ENCODE measurements at places on chromosomes 7 and 10.

DNA sequence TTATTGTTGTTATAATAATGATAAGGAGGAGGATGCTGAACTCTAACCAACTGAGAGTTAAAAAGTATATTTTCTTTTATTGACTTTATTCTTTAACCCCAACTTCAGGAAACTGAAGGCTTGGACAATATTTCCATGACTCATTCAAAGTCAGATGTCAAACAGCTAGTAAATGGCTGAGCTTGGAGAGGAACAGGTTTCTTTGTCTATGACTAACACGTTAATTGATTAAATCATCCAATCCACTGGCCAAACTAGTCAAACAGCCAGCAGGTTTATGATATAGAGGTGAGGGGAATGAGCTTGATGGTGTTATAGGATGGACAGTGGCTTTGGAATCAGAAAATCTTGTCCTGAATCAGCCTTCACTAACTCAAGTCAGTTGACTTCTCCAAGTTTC, 119.1 kb upstream of the WDR11 start:
- no peak for DNase-seq

DNA sequence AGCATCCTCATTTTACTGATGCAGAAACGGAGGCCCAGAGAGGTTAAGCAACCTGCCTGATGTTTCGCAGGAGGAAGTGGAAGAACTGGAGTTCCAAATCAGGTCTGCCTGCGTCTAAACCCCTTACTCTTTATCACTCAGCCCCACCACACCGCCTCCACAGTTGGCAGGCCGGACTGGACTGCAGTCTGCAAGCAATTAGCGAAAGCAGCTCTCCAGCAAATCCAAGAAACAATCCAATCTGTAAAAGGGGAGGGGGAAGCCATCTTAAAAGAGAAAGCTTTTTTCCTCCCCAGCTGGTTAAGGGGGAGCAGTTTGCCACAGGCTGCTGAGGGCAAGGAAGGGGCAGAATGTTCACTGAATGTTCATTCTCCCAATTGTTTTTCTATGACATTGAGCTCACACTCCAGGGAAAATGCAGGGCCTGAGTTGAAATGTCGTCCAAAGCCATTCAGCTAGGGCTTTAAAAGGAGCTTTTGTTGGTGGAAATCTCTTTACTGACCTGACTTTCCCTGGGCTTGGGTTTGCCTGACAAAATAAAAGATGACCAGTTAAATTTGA, 350.1 kb downstream of the RNLS start:
- DNase-seq, result no peak

DNA sequence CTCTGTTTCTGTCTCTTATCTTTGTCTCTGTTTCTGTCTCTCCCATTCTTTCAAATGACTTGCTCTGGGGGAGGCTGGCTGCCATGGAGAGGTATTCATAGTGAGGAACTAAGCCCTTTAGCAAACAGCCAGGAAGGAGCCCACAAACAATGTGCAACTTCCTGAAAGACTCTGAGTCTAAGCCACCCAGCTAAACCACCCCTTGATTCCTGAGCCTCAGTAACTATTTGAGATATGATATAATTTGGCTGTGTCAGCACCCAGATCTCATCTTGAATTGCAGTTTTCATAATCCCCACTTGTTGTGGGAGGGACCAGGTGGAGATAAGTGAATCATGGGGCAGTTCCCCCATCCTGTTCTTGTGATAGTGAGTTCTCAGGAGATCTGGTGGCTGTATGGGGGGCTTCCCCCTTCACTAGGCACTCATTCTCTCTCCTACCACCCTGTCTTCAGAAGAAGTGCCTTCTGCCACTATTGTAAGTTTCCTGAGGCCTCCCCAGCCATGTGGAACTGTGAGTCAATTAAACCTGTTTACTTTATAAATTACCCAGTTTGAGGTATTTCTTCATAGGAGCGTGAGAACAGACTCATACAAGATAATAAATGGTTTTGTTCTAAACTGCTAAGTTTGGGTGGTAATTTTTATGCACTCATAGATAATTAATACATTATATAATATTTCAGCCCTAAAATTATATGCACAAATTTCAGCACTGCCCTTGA, 121.2 kb upstream of the FOXP2 start:
- no peak for DNase-seq

- no peak for DNase-seq
Measured at GRCh38 chr7:120407010-120407409, 134.0 kb downstream of the KCND2 start.

GRCh38 chr7:140541513-140542227, 62.4 kb upstream of the MKRN1 start:
- DNase-seq, result peak; percentile 82

DNA sequence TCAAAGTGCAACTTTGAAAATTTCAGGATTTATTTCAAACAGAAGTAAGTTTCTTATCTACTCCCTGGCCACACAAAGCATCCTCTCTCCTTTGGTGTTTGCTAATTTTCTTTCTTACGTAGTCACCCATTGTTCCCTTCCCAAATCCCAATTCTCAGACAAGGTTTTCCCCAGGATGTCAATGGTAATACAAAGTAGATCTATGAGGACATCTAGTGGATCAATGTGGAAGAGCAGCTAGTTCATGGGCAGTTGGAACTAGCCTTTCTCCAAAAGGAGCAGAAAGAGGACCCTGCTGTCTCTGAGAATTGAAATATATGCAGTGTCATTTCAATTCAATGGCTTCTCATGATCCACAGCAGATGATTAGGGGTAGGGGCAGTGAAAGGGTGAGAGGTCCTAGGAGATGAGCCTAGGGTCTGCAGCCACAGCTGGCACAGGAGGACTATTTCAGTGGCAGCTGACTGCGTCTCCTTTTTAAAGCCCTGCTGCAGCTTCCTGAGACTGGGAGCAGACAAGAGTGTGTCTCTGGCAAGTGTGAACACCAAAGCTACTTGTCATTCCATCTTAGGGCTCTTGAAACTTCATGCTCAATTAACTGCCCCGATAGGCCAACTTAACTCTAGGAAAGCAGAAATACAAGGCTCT, 632.6 kb downstream of the KCNMA1 start:
- peak; percentile 35 for DNase-seq

GRCh38 chr10:131641231-131641630, 259.6 kb upstream of the PPP2R2D start:
- DNase-seq, result peak; percentile 53

GRCh38 chr10:126169899-126170298, 218.4 kb downstream of the ADAM12 start:
- no peak for DNase-seq

DNA sequence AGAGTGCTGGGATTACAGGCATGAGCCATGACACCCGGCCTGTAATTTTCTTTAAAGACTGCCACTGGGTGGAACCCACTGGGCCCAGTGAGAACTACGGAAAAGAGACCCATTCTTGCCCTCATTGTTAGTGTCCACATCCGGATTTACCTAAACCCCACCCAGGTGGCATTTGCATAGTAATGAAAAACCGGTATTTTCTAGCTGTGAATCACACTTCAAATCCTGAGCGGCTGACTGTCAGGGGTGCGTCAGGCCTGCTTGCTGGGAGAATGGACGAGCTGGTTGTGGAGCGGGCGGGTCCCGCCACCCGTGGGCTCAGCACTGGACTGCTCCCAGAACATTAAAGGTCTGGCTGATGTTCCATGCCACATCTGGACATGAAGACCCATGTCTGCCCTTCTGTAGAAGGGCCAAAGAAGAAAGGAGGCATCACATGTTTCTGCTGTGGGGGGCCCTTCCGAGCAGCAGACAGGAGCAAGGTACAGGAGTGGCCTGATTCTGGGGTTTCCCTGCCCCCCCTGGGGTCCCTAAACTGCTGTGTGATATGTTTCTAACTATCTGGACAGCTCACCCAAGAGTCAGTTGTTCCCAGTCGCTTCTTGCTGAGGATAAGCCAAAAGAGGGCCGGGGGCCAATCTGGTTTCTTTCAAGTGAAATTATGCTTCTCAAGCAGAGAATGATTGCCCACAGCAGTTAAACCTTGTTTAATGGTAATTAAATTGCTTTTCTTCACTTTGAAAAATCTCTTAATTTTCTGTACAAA, 46.4 kb downstream of the KIAA1217 start:
- DNase-seq, result no peak

DNA sequence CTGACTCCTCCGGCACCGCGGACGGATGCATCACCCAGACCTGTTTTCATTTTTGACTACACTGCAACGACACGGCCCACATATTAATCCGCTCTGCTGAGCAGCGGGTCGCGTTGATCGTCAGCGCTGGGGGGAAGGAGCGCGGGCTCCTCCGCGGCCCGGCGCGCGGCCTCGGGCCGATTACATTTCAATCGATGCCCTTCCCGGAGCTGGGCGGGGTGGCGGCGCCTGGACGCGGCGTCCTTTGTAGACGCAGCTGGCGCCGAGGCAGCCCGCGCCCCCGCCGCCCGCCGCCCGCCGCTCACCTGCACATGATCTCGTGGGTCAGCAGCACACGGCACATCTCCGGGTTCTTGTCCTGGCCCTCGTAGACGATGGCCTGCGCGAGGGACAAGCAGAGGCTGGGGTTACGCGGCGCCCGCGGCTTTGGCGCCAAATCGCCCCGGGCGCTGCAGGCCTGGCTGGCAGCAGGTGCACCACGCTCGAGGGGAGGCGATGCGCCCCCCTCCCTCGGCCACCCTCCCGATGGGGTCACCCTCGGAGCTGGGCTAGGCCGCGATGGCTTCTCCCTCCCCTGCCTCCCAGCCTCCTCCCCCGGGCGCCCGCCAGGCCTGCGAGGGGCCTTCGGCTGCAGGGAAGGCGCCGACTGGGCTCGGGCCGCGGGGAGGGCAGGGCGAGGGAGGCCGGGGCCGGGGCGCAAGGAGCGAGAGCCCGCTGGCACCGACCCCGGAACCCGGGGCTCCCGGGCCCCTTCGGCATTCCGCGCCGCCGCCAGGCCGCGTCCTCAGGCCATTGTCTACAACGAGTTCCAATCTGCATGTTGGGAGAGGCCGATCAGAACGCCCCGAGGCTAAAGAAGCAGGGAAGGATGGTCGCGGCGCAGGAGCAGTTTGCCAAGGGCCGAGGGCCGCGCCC, 5.2 kb downstream of the EBF3 start:
- no peak for DNase-seq

- no peak for DNase-seq
Measured at GRCh38 chr10:69202332-69202731, 17.8 kb upstream of the HKDC1 start.

- no peak for DNase-seq
Measured at GRCh38 chr10:70891627-70892026, 3.3 kb upstream of the PCBD1 start.

- DNase-seq, result peak; percentile 22
Measured at GRCh38 chr7:9307131-9307530, 873.7 kb downstream of the NXPH1 start.

DNA sequence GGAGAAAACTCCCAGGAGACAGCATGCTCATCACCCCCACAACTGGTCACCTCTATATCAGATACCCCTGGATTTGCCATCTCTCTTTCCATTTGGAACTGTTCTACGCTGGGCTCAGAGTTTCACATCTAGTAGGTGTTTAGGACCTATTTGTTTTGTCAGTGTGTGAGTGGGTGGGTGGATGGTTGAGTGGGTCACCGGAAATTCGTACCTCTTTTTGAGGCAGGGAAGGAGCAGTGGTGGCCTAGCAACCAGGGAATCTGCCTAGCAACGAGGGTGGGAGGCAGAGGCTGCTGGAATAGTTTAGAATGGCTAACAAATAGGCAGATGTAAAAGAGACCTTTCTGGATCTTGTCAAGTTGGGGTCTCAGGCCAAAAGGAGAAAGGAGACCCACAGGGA, 23.2 kb upstream of the SLF2 start:
- no peak for DNase-seq

Measured in NCI-H510A treated with DMSO at 0.1 percent for 48 hours (cell line).